ENCODE measurements at places on chromosomes 13 and 19.

DNA sequence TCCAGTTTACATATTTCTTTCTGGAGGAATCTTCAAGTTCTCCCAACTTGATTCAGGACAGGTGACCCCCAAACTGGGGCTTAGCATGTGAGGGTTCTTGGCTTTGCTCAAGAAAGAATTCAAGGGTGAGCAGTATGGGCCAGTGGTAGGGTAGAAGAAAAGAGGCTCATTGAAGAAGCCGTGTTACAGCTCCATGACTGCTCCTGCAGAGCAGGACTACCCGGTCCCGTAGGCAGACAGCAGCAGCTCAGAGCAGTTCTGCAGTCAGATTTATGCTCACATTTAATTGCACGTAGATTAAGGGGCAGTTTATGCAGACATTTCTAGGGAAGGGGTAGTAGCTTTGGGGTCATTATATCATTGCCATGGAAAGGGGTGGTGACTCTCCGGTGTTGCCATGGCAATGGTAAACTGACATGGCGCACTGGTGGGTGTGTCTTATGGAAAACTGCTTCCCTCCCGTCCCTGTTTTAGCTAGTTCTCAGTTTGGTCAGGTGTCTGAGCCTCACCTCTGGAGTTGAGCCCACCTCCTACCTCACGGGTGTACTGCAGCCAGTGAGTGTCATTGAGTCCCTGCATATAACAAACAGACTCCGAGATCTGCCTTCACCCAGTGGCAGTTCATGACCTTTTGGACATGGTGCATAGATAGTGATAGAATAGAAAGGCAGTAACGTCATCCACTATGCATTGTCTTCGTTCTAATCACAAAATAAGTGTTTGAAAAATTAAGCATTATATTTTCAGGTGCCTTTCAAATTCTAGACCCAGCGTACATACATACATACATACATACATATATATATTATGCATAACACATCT, 16.0 kb upstream of the ZNF792 start:
- no peak for DNase-seq

DNA sequence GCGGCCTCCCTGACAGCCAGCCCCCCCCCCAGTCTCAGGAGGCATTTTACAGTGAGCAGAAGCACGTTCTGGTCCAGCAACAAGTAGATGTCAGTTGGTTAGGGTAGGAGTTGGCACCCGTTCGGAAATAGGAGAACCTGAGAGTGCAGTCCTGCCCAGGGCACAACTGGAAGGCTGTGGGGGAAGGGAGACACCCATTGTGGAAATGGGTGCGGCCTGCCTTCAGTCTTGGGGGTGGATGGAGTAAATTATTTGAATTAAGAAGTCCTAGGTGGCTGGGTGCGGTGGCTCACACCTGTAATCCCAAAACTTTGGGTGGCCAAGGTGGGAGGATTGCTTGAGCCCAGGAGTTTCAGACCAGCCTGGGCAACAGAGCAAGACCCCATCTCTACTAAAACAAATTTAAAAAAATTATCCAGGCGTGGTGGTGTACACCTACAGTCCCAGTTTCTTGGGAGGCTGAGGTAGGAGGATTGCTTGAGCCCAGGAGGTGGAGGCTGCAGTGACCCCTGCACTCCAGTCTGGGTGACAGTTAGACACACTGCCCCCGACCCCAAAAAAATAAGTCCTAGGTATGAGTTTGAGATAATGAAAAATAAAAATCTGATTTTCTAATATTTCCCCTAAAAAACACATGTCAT, 1.2 kb downstream of the CIRBP start:
- no peak for DNase-seq

GRCh38 chr13:44961997-44962396, 27.3 kb downstream of the NUFIP1 start:
- no peak for DNase-seq

GRCh38 chr13:23859455-23859854, 29.7 kb downstream of the MIPEP start:
- no peak for DNase-seq

DNA sequence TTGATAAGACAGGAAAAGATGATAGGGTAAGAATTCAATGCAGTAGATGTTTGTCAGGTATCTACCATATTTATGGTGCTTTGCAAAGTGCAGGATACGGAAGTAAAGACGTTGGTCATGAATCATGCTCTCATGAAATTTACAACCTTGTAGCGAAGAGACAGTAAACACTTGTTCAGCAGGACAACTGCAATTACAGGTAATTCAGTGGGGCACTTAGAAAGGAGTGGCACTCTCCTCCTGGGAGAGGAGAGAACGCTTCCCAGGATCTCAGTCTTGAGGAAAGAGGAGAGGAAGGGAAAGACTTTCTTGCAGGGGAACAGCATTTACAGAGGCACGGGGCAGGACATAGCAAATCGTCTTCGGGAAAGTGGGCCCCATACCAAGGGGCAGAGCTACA, 46.4 kb downstream of the SOX1 start:
- no peak for DNase-seq

DNA sequence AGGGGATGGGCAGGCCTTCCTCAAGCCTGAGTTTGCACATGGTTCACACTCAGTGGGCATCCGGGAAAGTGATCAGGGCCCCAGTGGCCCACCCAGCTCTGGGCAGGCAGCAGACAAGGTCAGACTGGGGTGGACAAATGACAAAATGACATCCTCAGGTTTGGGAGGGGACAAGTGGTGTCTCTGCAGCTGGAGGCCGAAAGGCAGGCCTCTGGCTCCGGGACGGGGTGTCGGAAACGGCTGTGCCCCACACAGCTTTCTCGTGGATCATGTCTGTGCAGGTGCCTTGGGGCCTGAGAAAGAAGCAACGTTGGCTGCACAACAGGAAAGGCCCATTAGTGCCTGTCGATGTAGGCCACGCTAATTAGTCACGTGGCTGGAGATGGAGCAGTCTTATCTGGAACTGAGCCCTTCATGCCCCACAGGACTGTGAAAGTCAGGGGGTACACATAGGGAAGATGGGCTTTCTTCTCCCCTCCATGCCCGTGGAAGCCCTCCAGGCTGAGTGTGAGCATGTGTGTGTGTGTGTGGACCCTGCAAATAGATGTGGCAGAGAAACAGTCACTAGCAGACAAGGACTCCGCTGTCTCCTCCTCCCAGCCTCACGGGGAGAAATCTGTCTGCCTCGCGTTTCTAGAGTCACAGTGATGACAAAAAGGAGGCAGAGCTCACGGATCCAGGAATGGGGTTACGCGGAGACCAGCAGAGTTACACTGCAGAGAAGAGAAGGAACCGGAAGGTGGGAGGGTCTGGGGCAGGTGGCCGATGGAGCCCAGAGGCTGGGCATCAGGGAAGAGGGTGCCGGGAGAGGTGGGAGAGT, 44.2 kb downstream of the CHST8 start:
- DNase-seq = no peak

DNA sequence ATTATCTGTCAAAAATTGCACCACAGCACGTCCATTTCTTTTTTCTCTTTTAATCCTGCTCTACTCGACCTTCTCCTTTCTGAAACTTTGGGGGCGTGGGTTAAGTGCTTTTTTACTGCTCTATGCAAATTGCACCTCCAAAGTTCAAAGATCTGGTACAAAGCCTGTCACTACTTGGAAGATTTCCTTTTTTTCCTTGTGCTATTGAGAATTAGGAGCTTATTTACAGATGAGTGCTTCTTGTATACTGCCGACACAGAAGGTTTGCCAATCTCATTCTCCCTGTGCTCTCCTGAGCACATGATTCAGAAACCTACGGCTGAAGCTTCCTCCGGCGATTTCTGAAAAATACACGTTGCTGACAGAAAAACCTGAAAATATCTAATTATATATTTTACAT, 94.8 kb downstream of the TEX29 start:
- no peak for DNase-seq

DNA sequence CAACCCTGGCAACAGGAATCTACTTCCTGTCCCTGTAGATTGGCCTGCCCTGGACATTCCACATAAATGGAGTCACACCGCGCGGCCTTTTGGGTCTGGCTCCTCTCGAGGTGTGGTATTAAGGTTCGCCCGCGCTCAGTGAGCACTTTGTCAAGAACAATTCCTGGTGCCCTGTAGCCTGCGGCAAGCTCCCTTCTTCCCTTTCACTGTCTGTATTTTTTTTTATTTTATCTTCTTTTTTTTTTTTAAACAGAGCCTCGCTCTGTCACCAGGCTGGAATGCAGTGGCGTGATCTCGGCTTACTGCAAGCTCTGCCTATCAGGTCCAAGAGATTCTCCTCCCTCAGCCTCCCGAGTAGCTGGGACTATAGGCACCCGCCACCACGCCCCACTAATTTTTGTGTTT, 28.3 kb downstream of the PEX11G start:
- peak; percentile 45 for DNase-seq

- DNase-seq = no peak
Observed at GRCh38 chr13:27500806-27501534, 50.6 kb upstream of the MTIF3 start.

DNA sequence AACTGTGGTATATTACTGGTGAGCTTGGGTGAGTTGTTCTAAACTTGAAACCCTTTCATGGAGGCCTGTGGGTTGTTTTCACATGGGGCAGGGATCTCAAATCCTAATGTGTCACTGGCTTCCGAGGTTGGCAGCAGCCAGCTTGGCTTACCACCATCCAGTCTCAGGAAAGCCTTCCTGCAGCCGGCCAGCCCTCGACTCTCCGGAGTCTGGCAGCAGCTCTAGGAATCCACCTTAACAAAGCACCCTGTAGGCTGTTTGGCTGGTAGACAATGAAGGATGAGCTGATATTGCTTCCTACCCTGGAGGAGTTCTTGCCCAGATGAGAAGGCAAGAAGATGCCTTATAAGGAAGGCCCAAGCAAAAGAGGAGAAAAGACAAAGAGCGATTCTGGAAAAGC, 188.3 kb downstream of the KLF12 start:
- no peak for DNase-seq
